Gastroesophageal sphincter (tissue), 4 donors: ENCODE measurements at places on chromosomes 13 and 19.
A peak's percentile ranks its signal among the peaks of the same experiment; 100 is the strongest.

- ATAC-seq: no peak
These were observed 1213.1 kb downstream of the OLFM4 start for GRCh38 chr13:54241719-54242118.

- ATAC-seq: no peak
These were observed 390.5 kb downstream of the FGF9 start for GRCh38 chr13:22061371-22061805.

DNA sequence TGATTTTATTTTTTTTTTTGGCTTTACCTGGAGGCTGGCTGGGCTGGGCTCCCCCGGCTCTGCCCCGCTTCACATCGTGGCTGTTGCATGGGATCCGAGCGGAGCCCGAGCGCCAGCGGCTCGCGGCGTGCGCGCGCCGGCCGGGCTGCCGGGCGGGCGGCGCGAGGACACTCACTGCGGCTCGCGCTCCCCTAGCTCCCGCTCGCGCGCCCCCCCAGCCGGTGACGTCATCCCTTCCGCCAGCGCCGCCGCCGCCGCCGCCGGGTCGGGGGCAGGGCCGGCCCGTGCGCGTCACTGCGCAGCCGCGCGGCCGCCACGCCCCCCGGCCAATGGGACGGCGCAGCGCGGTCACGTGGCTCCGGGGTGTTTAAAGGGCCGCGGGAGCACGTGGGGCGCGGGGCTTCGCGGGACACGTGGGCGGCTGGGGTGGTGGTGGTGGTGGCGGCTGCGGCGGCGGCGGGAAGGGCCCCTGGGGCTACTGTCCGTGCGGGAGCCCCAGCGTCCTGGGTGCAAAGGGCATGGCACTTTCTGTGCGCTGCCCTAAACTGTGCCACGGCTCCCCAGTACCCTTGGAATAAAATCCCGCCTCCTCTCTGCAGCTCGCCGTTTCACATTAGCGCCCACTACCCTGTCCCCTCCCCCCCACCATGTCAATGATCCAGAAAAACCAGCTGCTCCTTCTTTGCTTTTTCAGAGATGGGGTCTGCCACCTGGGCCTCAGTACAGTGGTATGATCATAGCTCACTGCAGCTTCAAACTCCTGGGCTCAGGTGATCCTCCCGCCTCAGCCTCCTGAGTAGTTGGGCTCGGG, at the start of gene PTPRS:
Gene PTPRS (minus strand): TSS at position 176 of the 811 bp plus-strand sequence. CDS start 54,672 bp downstream, outside the sequence.
- peak; percentile 94 for ATAC-seq

DNA sequence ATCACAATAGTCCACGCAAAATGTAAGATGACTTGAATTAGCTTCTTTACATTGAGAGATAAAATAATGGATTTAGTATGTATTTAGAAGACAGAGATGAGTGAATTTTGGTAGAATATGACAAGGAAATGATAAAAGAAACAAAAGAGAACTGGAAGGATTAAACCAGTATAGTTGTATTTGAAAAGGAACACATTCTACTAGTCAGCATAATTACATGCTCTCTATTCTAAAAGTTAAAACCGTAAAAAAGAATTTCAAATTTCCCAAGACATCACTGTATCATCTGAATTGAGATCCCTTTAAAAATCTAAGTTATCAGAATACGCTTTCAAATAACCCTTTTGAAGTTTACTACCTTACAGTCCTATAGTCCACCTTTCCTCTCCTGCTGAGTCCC, 1156.7 kb upstream of the PCDH9 start:
- ATAC-seq: no peak

DNA sequence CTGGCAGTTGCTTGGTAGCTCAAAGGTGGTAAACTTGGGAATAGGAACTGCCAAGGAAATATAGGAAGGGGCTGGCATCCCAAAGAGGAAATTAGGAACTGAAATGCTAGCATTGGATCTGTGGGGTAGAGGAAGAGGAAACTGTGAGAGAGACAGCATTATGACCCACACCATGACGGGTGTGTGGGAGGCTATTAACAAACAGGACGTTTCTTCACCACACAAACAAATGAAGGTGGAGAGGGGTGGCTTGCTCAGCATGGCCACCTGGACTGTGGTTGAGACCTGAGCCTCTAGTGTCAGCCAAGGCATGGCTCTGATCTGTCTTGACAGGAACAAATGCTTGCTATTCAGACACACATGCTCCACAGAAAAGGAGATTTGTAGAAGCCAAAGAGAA, 178.2 kb downstream of the B3GLCT start:
- ATAC-seq: no peak

- ATAC-seq: no peak
These were observed 16.6 kb upstream of the ZNF536 start for GRCh38 chr19:30355586-30355985.

DNA sequence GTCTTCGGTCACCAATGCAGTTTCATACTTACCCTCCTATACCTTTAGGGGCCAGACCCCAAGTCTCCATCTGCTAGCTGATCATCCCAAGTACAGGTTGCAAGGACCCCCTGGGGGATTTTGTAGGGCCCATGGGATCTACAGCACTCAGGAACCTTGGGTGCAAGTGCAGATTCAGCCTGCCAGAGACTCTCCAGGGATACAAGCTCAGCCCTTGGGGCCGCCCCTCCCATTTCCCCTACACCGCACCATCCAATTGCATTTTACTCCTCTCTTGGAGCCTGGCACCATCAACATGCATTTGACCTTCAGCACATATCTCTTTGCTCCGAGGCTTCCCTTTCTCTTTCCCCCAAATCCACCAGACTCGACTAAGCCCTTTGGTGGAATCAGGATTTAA, 154.7 kb upstream of the ZNF536 start:
- no peak for ATAC-seq

DNA sequence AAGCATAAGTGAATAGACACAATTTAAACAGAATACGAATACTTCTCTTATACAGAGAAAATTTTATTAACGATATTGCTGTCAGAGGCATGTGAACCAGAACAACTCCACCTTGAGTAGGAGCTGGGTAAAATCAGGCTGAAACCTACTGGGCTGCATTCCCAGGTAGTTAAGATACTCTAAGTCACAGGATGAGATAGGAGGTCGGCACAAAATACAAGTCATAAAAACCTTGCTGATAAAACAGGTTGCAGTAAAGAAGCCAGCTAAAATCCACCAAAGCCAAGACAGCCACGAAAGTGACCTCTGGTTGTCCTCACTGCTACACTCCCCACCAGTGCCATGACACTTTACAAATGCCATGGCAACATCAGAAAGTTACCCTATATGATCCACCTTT, 49.2 kb upstream of the TRPC4 start:
- no peak for ATAC-seq

DNA sequence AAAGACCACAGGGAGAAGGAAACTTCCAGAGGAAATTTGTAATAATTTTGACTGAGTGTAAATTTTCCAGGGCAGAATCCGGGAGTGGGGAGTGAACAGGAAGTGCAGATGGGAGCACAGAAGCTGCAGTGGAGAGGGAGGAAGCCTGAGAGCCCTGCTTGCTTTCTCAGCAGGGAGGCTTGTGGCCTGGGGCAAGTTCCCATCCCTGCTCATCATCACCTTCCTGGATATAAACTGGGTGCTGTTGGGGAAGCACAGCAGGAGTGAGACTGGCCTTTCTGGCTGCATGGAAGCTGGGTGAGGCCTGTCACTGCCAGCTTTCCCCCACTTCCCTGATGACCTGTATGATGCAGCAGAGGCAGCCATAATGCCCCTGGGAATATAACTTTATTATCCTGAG, 532.9 kb downstream of the SLITRK6 start:
- ATAC-seq: no peak

DNA sequence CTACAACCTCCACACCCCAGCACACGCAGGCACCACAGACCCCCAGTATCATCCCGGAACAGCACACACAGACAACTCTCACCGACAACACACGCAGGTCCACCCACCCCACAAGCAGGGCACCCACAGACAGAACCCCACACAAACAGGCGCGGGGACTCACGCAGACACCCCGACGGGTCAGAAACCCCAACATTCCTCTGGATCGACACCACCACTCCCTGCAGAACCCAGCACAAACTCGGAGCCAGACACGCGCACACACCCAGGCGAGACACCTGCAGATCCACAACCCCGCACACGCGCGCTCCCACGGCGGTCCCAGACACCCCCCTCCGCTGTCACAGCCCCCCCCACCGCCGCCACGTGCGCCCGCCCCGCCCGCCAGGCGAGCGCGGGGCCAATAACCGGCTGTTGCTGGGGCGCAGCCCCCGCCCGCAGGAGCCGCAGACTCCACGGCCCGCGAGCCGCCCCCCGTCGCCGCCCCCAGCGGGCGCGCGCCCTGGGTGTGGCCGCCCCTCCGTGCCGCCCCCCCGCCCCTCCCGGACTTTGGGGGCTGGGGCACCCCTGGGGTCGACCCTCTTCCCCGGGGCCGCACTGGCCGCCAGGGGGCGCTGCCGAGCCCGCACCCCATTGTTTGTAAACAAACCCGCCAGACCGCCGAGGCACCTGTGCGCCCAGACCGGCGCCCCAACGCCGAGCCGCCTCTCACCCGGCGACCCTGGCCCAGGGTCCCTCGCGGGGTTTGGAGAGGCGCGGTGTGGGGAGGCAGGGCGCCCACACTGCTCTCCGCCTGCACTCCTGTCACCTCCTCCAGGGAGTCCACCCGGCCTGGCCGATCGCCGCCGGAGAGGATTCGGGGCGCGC, 712 bp downstream of the BBC3 start:
- peak; percentile 3 for ATAC-seq

DNA sequence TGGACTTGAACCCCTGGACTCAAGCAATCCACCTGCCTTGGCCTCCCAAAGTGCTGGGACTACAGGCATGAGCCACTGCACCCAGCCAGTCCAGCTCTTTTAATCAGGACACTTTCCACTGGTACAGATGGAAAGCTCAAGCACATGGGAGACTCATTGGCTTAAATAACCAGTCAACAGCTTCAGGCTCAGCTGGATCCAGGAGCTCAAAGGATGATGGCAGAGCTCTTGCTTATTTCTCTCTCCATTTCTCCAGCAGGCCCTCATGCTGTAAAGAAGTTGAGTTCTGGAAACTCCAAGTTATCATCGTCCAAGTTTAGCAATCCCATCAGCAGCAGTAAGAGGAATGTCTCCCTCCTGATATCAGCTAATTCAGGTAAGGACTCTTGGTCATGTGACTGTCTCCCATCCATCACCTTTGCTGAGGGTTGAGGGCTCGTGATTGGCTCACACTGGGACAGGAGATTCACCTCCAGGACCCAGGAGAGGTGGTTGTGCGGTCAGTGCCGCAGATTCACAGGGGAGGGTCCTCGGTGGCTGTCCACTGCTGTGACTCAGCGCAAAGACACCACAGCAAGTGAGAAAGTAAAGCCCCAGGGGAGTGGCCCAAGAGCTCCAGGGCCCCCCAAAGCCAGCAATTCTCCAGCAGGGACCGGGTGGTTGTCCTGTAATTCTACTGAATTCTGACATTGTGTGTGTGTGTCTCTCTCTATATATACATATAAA, 5.1 kb downstream of the CCL25 start:
- no peak for ATAC-seq

- no peak for ATAC-seq
These were observed 251.7 kb upstream of the IRS2 start for GRCh38 chr13:110037925-110038573.

- no peak for ATAC-seq
These were observed 1115.2 kb upstream of the MIR17HG start for GRCh38 chr13:90232291-90232690.

- no peak for ATAC-seq
These were observed 75.7 kb downstream of the DPF1 start for GRCh38 chr19:38148337-38148736.

DNA sequence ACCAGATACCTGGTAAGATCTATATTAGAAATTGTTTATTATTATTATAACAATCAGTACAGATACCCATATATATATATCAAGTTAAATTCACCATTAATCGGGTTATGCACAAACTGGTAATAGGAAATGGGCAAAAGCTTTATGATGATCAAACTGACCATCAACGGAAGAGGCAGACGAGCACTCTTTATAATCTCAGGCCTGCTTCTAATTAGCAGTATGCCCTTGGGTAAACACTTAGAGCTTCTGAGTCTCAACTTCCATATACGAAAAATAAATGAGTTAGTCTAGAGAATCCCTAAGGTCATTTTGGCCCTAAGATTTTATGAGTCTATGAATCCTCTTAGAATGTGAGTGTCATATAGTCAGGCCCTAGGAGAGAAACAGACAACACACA, 710.9 kb downstream of the PCDH9 start:
- no peak for ATAC-seq

DNA sequence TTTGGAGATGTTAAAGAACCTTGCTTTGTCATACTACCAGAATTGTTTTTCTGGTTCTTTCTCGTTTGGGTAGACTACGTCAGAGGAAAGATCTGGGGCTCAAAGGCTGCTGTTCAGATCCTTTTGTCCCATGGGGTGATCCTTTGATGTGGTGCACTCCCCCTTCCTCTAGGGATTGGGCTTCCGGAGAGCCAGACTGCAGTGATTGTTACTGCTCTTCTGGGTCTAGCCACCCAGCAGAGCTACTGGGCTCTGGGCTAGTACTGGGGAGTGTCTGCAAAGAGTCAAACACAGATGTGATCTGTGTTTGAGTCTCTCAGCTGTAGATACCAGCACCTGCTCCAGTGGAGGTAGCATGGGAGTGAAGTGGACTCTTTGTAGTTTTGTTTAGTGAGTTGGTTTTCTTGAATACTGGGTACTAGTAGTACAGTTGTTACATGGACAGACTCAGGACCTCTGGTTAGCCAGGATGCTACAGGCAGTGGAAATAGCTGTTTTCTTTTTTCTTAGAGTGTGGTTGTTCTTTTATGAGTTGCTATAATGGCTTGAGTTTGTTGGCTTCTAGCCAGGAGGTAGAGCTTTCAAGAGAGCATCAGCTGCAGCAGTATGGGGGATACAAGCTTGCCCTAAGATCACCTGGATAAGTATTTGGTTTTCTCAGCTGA, 34.4 kb downstream of the DNAJC15 start:
- ATAC-seq: no peak

DNA sequence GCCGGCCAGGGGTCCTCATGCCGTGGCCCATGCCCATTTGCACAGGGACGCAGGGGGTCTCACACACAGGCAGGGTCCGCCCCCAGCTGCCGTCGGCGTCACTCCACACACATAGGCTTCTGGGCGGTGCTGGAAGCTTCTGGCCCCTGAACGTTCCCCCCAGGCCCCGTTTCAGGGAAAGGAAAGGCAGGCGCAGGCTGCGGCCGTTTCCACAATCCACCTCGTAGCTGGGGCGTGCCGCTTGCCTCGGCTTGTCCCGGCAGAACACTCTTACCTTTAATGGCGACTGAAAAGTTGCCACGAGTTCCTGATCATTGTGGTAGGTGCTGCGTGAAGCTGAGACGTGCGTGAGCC, 53.4 kb downstream of the MCF2L start:
- ATAC-seq: no peak

DNA sequence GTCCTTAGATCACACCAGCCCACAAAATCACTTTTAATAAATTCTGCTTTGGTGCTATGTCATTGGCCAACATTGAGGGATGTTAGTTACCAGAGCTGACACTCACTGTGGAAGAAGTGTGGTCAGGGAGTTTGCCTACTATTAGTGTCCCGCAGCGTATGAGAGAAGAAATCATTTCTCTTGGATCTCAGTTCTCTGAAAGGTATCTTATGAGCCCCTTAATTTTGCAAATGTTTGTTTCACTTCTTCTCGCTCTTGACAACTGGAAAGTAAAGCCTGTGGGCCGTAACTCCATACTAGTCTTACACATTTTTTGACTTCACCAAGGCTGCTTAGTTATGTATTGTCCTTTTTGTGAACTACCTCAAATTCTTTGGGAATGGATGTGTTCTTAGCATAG, 80.9 kb downstream of the FLT1 start:
- no peak for ATAC-seq
